GM23248 (cell line): ENCODE measurements at places on chromosomes 3 and 15. TPM values are rescaled to one million over a fixed set of nuclear protein-coding genes. Genes with fewer than 3 reads are reported as not detected.

The CRYGS gene
- 0.49 and 1.3 TPM in 2 replicates for polyA plus RNA-seq

The CISH gene
- polyA plus RNA-seq: 0.79 and 1.6 TPM in 2 replicates

GRCh38 chr15:39388118-39388517, 192.8 kb upstream of the THBS1 start:
- H3K36me3 ChIP-seq: no peaks in the 10 kb centered on the region
- no peak overlapping the region for H3K4me3 ChIP-seq
- no peak overlapping the region for H3K27ac ChIP-seq
- no peak for DNase-seq

DNA sequence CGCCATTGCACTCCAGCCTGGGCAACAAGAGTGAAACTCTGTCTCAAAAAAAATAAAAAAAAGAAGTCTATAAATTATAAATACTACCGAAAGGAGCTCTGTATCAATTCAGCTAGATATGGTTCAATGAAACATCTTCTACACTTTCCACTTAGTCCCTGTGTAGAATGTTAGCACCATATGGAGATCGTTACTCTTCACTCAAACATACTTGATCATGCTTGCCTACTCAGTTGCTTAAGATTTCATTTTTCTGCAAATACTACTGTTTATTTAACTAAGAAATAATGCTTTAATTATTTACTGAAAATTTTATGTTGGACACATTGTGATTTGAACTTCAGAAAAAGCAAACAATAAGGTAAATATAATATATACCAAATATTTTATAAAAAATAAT, 17.1 kb upstream of the NANOGP8 start:
- no peak overlapping the region for H3K27ac ChIP-seq
- no peaks in the 10 kb centered on the region for H3K27me3 ChIP-seq
- no peaks in the 10 kb centered on the region for H3K4me1 ChIP-seq
- no peak overlapping the region for H3K4me3 ChIP-seq
- no peaks in the 10 kb centered on the region for H3K36me3 ChIP-seq

DNA sequence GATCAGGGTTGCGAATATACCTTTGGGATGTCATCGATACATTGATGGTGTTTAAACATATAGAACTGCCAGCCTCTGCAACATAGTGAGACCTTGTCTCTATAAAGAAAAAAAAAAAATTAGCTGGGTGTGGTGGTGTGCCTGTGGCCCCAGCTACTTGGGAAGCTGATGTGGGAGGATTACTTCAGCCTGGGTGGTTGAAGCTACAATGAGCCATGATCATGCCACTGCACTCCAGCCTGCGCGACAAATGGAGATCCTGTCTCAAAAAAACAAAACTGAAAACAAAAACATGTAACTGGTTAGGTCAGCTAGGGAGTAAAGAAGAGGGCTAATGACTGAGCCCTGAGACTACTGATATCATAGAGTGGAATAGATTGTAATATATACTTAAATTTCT, 30.7 kb upstream of the MGA start:
- H3K27me3 ChIP-seq: no peaks in the 10 kb centered on the region
- DNase-seq: no peak
- H3K4me3 ChIP-seq: no peak overlapping the region
- H3K27ac ChIP-seq: no peak overlapping the region
